ENCODE measurements at places on chromosomes 1 and 21.

DNA sequence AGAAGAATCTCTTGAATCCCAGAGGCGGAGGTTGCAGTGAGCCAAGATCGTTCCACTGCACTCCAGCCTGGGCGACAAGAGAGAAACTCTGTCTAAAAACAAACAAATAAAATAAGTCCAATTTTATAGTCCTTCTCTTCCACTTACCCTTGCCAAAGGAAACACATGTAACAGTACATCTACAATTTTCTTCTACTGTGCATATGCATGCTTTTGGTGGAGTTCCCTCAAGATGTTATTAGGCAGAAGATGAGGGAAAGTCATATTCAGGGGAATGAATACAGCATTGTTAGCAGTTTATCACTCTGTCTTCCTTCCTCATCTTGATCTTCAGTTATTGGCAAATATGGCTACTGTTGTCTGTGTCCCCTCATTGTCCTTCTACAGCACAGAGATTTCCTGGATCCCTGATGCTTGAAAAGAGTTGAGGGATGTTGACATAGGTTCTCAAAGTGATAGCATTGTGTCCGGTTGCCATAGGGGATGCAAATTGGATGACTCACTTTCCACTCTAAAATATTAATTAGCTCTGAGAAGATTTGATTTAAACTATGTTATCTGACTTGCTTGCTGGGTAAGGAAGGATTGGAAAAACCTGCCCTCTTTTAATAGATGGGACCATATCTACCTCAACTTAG is 1173.6 kb downstream of the KCNT2 start:
- DNase-seq = no peak

GRCh38 chr1:8189931-8190483 is 127.9 kb upstream of the SLC45A1 start:
- no peak for DNase-seq

DNA sequence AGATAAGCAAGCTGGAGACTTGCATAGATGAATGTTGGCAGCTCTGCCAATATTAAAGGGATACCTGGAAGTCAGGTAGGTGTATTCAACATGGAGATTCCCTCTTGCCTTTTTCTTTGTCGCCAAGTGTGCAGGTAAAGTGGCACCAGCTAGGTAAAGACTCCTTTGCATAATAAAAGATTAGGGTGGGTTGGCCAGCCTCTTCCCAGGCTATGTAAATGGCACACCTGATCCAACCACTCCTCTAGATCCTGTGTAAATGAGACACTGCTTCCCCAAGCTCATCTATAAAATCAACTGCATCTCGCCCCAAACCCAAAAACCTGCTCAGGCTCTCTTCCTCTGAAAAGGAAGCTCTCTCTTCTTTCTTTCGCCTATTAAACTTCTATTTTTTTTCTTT is 100.8 kb upstream of the DSCAM start:
- no peak for DNase-seq

GRCh38 chr1:204041232-204041767 is 31.6 kb upstream of the SOX13 start:
- DNase-seq = no peak

- DNase-seq = no peak
Measured at GRCh38 chr1:75722966-75723365, 1.5 kb upstream of the ACADM start.

DNA sequence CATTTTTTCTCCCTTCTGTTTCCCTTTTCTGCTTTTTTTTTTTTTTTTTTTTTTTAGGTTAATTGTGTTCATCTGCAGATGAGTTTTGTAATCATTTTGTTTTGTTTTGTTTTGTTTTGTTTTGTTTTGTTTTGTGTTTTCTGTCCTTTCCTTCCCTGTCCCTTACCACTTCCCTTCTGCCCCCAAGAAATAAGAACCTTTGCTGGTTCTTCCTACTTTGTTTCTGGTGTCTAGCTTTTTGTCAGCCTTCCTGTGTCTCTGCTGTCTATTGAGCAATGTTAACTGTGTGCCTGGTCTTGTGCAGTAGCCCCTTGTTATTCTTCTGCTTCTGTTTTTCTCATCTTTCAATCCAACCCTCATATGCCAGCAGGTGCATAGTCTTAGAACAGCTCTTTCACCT is 46.0 kb downstream of the MPZL1 start:
- no peak for DNase-seq

DNA sequence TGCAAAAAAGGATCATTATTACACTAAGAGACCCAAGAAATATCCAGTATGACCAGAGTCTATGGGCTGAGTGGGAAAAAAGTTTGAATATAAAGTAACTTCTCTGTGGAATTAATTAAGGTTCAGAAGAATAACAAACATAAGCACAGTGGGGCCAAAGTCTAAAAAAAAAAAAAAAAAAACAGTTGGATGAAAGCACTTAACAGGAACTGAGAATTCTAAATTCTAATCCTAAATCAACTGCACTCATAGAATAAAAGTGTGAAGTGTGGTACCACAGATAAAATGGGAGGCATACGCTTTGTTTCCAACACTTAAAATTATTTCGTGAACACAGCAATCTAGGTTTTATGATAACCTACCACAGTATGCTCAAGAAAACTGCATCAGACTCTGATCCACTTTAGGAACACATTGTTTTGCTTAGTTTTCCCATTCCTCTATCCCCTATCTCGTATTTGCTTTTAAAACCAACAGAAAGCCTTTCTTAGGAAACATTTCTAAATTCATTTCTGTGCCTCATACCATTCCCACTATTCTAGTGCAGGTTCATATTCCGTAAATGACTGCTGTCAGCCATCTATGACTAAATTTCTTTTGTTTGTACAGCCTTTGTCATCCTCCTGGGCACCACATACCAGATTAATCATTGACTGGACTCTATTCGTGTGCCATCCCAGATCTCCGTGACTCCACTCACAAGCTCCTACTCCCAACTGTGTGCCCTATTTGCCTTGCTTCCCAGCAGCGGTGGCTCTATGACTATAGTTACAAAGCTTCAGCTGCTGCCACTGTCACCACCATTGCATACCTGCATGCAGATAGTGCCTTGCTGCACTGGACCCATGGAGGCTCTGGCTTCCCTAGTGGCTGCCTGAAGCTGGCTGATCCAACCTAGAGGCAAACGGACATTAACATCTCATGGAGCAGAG is 24.9 kb downstream of the CHML start:
- DNase-seq = no peak

DNA sequence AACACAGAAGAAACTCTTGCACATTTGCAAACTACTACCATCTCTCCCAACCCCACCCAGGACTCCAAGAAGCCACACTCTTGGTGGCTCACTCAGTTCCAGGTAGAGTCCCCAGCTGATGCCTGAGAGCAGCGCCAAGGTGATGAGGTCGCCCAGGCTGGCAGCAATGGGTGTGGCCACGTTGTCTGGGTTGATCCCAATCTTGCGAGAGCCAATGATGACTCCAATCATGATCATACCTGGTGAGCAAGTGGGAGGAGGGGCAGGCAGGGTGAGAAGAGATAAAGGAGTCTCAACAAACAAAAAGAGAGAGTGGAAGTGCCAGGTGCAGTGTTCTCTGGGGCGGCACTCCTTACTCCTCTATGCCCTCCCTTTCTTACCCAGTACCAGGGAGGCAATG is 14.4 kb downstream of the SLC41A1 start:
- no peak for DNase-seq

DNA sequence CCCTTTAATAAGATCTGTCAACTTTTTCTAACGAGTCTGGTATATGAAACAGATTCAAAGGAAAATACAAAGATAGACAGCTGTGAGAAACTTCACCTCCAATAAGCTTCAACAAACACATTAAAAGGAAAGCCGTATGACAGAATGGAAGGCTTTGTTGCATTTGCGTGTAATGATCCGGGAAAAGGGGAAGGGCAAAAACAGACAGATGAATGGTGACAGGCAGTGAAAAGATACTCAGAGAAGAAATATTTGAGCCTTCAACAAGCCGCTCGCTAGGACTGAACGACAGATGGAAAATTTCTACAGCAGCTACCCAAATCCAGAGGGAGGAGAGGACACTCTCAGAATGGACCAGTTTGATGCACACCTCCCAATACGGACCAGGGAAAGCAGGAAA is 14.9 kb downstream of the COPA start:
- no peak for DNase-seq

GRCh38 chr21:37237764-37238163 is 29.4 kb downstream of the VPS26C start:
- no peak for DNase-seq

GRCh38 chr1:209416716-209417115 is 166.8 kb upstream of the CAMK1G start:
- DNase-seq = no peak

DNA sequence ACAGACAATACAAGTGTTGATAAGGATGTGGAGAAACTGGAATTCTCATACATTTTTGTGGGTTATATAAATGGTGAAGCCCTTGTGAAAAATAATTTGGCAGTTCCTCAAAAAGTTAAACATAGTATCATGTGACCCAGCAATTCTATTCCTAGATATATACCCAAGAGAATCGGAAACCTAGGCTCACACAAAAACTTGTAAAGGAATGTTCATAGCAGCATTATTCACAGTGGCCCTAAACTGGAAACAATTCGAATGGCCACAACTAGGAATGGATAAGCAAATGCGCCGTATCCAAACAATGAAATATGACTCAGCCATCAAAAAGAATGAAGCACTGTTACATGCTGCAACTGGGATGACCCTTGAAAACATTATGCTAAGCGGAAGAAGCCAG is 3.9 kb upstream of the CD247 start:
- no peak for DNase-seq

DNA sequence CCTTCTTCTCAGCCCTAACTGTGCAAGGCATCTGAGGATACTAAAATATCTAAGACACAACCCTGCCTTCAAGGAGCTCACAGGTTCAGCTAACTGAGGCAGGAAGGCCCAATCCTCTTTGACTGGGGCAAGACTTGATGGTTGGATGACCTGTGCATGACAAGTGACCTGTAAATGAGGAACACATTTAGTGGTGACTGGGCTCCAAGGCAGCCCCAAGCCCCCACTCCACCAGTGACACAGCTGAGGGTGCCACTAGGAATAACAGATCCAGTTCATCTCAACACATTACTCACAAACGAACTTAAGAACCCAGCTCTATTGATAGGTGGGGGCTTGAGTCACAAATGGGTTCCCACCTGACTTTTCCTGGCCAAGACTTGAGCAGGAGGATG is 244.7 kb upstream of the IRF2BP2 start:
- no peak for DNase-seq

DNA sequence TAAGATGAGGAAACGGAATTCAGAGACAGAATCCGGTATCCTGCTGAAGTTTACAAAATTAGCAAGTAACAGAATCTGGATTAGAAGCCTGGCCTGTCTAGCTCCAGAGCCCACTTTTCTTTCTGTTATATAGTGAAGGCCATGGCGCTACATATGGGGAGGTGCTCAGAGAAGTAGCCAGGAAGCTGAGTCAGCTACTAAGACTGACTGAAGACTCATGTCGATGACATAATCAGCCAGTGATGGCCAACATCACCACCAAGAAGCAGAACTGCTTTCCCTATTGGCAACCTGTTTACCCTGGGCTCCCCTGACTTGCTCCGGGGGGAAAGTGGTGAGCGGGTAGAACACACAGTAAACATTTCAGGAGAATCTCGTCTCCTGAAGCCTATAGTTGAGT is 18.8 kb downstream of the LRRC52 start:
- DNase-seq = no peak

- DNase-seq = no peak
Measured at GRCh38 chr1:208031316-208031931, 120.5 kb upstream of the CD34 start.

Measured in hematopoietic multipotent progenitor cell treated with erythropoietin and hydrocortisone succinate and interleukin-3 and kit ligand, for 8 days (in vitro differentiated cells).